Stimulated activated CD8-positive, alpha-beta memory T cell treated with anti-CD3 and anti-CD28 coated beads, Interleukin-4, amount 100 ng/mL, for 4 hours (primary cell): ENCODE measurements at places on chromosomes 11 and 22.

DNA sequence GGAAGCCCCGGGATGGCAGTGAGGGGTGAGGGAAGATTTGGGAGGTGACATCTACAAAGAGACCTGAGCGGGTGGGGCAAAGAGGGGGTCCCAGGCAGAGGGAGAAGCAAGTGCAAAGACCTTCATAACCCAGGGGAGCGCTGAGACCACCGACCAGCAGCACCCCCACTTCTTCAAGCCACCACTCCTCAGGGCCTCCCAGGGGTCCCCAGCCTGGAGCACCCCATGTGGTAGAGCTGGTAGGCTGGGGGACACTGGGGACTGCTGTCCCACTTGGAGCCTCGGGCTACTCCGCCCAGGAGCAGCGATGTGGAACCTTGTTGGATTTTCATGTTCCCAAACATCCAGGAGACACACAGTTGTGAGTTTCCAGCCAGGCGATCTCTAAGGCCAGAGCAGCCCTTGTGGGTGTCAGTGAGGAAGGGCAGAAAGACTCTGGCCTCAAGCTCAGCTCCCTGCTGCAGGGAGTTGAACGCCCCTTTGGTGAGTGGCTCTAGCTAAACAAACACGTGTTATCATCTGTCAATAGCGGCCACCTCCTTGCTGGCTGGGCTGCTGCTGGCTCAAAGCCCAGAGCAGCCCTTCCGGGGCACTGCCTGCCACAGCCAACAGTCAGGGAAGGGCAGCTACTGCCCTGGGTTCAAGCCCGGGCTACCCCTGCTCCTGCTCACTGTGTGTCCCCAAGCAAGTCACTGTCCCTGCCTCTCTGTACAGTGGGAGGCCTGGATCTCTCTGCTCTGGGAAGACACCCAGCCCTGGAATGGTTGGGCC is 25.7 kb upstream of the CHKA start:
- no peak for DNase-seq

DNA sequence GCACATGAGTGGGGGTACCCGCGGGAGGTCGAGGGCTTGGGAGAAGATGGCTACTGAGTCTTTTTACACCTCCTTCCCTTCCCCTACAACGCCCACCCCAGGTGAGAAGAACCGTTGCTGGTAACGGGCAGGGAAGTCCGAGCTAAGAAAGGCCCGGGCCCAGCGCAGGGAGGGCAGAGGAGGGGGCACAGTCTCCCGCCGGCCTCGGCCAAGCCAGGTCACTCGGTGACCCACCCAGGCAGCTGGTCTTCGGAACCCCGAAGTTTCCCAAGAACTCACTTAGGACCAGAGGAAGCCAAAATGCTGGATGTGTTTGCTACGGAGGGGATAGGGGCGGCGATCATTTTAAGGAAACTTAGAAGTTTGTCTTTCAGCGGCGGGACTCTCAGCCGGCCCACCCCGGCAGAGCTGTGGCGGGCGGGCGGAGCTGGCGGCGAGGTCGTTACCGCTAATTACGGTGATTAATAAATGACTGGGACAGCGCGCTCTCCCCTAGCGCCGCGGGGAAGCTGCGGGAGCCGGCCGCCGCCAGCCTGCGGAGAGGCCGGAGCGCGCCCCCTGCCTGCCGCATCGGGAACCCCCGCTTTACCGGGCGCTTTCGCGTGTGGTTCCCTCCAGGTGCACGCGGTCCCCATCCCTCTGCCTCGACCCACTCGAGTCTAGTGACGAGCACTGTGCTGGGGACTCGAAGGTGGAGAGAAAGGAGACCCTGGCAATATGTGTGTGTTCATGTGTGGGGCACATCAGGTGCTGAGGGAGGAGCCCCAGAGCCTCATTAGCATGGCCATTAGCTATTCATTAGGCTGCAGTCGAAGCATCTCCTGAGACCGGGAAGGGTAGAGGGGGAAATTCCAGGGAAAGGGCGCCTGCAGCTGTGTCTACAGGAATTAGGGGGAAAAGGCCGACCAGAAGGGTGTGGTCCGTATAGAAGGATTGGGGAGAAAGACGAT is 945 bp downstream of the ROBO3 start:
- no peak for DNase-seq

- no peak for DNase-seq
Observed at GRCh38 chr11:1289211-1289935, 20.1 kb downstream of the TOLLIP start.

DNA sequence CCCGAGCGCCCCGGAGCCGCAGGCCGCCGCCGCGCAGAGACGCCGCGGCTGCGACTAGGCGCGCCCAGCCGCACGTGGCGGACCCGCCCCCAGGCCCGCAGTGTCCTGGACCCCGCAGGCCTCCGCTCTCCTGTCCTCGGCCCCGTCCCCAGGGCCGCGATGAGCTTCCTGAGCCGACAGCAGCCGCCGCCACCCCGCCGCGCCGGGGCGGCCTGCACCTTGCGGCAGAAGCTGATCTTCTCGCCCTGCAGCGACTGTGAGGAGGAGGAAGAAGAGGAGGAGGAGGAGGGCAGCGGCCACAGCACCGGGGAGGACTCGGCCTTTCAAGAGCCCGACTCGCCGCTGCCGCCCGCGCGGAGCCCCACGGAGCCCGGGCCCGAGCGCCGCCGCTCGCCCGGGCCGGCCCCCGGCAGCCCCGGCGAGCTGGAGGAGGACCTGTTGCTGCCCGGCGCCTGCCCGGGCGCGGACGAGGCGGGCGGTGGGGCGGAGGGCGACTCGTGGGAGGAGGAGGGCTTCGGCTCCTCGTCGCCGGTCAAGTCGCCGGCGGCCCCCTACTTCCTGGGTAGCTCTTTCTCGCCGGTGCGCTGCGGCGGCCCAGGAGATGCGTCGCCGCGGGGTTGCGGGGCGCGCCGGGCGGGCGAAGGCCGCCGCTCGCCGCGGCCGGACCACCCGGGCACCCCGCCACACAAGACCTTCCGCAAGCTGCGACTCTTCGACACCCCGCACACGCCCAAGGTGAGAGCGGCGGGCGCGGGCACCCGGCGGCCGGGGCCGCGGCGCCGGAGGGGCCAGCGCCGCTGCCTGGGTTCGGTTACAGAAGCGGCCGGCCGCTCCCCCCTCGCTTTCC is 528 bp downstream of the WEE1 start:
- no peak for DNase-seq

GRCh38 chr11:19420868-19421533 is 180.3 kb upstream of the E2F8 start:
- DNase-seq: no peak

GRCh38 chr11:79076526-79077115 is 364.2 kb downstream of the TENM4 start:
- no peak for DNase-seq

DNA sequence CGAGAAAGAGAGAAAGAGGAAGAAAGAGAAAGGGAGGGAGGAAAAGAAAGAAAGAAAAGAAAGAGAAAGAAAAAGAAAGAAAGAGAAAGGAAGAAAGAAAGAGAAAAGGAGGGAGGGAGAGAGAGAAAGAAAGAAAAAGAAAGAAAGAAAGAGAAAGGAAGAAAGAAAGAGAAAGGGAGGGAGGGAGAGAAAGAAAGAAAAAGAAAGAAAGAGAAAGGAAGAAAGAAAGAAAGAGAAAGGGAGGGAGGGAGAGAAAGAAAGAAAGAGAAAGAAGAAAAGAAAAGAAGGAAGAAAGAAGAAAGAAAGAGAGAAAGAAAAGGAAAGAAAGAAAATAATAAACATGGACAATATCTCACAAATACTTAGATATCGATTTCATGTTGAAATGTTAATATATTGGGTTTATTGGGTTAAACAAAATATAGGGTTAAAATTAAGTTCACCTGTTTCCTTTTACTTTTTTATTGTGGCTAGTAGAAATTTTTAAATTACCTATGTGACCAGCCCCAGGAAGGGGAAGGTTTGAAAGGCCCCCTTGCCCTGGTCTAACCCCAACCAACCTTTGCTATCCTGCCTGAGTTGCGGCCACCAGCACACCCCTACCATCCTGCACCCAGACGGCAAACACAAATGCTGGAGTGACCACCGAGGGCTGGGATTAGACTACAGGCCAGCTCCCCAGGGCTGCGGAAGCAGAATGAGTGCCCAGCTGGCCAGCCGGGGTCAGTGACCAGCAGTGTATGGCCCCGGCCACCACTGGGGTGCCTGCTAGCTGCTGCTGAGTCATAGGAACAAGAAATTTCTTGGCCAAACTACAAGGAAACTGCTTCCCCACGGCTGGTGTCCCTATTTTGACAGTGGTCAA is 81.0 kb upstream of the FGF3 start:
- no peak for DNase-seq

DNA sequence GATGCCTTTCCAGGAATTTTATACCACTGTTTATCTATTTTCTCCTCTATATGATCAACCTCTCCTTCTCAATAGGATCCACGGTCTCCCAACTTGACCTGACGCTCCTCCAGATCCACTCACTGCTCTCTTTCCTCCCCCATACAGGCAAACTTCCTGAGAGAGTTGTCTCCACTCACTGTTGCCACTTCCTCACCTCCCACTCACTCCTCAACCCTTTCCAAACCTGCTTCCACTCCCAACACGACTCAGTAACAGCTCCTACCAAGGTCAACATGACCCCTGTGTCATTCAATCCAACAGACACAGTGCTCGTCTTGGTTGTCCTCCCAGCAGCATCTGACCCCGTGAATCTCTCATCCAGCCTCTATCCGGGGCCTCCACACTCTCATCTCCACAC is 3.1 kb downstream of the APBB1 start:
- no peak for DNase-seq

DNA sequence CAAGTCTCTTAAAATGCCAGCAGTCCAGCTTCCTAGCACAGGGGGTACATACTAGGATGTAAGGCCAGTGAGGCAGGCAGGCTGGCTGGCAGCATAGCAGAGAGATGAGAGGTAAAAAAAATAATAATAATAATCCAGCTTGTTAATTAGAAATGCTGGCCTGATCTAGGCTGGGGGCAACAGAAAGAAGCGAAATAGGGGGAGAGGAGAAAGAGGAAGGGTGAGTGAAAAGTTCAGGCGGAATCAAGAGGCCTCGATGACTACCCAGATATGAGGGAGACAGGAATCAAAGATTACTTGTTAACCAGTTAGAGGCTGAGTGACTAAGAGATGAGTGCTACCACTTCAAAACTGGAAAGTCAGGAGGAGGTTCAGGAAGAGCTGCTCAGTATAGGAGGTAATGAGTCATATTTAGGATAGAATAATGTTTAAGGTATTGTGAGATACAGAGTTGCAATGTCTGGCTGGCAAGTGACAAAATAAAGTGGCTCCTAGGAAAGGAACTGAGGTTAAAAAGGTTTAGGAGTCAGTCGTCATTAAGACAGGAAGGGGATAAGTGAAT is 2.8 kb downstream of the ALKBH8 start:
- no peak for DNase-seq

GRCh38 chr11:112786886-112787530 is 174.2 kb upstream of the NCAM1 start:
- no peak for DNase-seq

DNA sequence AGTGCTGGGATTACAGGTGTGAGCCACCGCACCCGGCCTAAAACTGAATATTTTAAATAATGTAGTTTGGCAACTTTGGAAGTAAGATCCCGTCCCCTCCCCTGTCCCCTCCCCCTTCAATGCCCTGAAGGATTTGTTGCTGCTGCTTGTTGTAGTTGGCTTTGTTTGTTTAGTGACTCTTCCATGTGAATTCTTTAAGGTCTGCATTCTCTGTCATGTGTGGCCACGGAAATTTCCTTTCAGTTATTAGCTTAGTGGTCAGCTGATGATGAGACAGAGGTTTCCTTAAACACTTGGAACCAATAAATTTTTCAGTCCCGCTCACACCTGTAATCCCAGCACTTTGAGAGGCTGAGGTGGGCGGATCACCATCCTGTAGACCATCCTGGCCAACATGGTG is 109.9 kb downstream of the MPPED1 start:
- DNase-seq: no peak

DNA sequence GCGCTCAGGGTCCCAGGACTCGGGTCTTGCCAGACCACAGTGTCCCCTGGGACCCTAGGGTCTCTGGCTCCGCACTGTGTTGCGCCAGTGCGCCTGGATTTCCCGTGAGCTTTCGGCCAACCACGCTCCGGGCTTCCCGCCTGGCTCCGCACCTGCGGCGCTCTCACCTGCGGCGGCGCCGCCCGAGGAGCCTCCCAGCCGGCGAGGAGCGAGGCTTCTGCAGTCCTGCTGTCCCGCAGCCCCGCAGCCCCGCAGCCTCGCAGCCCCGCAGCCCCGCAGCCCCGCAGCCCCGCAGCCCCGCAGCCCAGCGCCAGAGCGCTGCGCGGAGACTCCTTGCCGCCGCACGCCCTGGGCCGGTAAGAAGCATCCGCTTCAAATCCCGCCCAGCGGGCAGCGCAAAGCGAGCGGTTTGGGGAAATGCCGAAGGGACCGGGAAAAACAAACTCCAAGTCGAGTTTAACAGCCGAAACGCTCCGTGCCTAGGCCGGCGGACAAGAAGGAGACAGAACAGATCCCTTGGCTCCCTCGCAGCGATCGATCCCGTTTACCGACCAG is 939 bp downstream of the ALX4 start:
- no peak for DNase-seq

GRCh38 chr22:19120829-19121630 is 1.2 kb downstream of the DGCR2 start:
- DNase-seq: no peak

GRCh38 chr11:45209891-45210699 is 63.7 kb downstream of the PRDM11 start:
- no peak for DNase-seq

DNA sequence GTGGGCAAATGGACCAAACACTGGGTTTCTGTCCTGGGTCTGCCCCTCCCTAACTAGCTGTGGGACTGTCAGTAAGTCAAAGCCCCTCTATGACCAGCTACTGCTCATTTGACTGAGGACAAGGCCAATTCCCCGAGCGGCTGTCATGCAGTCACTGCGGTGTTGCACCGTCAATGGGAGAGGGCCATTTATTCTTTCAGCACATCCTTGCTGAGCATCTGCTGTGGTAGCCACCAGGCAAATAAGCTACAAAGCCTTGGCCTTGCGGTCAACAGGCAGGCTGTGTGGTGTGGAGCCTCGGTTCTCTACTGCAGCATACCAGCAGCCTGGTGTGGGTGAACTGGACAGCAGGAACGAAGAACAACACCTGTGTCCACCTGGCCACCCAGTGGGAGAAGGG is 25.8 kb upstream of the SERPIND1 start:
- DNase-seq: no peak

DNA sequence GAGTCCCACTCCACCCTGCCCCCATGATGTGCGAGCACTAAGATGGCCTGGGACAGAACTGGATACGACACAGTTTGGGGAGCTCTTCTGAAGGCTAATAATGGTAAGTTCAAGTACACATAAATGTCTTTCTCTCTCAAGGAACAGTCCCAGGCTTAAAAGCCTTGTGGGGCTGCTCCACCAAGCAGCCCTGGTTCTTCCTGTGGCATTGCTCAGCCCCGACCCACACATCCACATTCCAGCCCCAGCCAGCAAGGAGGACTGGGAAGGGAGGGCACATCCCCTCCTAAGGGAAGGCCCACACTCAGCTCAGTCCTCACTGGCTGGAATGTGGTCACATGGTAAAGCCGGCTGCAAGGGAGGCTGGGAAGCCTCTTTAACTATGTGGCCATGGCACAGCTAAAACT is 13.3 kb upstream of the MB start:
- DNase-seq: no peak

DNA sequence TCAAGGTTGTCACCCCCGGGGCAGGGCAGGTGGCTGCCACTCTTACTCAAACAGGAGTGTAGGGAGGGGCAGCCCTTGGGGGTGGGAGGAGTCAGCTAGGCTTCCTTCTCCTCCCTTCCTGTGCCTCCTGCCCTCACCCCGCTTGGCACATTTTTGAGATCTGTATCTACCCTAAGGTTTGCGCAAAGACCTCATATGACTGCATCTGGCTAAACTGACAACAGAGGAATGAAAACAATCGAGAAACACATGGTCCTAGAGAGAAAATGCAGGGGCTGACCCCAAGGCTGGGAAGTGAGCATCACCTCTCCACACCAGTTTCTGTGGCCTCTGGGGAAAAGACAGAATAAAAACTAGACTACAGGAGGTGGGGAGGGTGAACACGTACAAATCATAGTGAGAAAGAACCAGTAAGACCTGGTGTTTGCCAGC is 28.1 kb downstream of the IGSF9B start:
- DNase-seq: no peak
